ENCODE measurements at places on chromosomes 12 and 14.

DNA sequence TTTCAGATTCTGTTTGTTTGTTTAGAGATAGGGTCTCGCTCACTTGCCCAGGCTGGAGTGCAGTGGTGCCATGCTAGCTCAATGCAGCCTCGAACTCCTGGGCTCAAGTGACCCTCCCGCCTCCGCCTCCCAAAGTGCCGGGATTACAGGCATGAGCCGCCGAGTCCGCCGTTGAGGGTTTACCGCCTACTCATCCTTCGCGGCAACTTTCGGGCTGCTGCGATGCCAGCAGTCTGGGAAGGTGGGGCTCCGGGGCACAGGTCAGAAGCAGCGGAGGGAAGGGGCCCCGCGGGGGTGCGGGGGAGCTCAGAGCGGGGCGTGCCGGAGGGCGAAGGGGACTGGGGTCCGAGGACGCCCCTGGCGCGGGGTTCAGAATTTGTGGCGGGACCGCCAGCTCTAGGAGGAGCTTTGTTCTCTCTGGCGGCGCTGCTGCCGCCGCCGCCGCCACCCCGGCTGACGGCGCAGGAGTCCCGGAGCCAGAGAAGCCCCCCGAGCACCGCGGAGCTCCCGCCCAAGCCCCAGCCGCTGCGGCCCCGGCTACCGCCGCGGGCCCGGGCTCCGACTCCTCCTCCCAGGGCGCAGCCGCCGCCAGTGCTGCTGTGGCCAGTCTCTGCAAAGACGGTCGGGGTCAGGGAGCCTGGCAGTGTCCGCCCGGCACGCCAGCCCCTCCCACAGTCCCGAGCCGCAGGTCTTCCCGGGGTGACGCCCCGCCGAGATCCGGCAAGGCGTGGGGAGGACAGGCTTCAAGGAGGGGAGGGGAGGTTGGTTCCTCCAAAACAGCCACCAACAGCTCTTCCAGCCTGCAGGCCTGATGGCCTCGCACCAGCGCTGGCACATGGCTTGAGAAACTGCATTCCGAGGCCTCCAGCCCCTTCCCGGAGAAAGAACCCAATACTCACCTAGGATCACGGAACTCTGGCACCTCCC lies 10.9 kb upstream of the KRT77 start:
- DNase-seq: no peak

DNA sequence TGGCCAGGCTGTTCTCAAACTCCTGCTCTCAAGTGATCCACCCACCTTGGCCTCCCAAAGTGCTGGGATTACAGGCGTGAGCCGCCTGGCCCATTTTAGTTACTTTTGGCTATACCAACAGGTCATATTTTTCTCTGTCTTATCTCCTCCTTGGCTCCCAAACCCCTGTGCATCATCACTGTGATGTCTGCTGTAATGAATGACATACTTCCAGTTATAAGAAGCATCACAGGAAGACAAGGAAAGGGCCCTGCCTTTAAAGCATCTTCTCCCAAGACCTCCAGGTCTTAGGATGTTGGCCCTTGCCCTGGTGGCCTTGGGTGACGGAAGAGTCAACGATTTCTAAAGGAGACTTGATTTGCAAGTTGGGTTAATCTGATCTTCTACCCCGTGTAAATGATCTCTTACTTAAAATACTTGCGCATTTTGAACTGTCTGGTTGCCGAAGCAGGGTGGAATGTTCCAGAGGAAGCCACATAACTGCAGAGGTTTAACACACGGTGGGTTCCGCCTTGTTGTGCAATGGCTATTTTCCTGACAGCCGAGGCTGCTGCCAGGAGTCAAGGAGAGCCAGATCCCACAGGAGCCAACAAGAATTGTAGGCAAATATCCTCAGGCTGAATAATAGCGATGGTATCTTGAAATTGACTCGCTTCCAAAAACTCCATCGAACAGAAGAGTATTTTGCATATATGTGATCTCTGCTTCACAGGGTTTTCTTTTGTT lies 55.7 kb upstream of the PLXNC1 start:
- peak; percentile 73 for DNase-seq

- DNase-seq: no peak
These were observed 106.8 kb downstream of the DAD1 start for GRCh38 chr14:22482085-22482694.

DNA sequence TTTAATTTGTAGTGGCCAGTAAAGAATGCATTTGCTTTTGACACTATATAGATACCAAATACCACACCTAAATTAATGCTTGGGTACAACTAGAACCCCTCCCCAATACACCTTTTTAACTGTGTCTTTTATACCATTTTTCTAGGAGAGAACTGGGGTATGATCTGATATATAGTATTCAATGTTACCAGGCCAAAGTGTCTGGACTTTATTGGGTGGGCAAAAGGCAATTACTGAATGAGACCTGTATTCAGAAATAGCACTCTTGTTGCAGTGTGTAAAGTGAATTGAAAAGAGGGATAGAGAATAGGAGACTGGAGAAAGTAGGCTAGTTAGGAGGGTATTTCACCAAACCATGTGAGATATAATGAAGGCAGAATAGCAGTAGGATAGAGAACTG lies 74.4 kb downstream of the SEC23A start:
- no peak for DNase-seq

DNA sequence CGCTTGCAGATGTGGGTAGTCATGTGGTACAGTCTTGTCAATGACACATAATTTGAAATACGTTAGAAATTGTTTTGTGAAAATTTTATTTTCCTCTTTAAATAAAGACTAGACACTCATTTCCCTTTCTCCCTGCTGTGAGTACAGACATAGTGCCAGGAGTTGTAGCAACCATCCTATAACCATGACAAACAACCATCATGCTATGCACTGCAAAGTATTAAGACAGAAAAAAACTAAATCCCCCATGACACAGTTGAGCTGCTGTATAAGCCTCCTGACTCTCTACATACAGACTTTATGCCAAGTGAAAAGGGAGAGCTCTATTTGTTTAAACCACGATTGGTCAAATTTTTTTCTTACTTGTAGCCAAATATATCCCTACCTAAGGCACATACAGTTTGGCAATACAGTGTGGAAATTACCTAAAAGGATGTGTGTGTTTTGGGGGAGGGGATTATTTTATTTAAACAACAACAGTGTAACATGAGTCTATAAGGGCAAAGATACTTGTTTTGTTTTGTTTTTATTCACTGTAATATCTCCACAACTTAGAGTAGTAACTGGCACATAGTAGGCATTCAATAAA lies 45.0 kb upstream of the KRR1 start:
- DNase-seq: no peak

DNA sequence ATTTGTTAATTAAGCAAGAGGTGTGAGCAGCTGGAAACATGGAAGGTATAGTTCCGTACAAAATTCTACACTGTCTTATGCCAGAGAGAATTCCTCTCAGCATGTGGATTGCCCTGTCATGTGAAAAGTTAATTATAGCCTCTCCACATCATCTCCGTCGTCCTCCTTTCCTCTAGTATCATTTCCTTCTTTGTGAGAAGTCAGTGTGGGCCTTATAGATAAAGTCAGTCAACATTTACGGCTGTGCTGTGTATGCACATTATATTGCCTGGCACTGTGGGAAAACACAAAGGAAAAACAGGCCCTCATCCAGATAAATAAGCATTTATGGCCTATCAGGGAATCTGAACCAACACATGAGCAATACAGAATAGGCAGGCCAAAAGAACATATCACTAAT lies 236.6 kb downstream of the SEC23A start:
- DNase-seq: no peak

- DNase-seq: no peak
These were observed 239.0 kb downstream of the ADAMTS20 start for GRCh38 chr12:43312991-43313505.

DNA sequence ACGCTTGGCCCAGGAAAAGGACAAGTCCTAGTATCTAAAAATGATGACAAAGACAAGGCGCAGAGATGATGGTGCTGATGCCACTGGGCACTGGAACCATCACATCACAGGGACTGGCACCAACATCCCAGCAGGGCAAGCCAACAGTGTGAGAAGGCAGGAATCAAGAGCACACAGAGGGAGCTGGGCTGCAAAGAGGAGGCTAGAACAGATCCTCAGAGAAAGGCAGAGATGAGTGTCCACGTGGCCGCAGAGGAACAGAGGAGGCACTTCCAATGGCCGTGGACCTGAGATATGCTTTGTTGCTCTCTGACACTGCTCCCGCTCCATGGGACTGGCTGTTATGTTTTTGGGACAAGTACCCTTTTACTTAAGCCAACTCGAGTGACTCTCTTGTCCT lies 17.9 kb downstream of the FOXN3 start:
- DNase-seq: no peak

GRCh38 chr12:95216711-95217376 lies 423 bp downstream of the FGD6 start:
- no peak for DNase-seq

- peak; percentile 5 for DNase-seq
These were observed 32.8 kb downstream of the CLIP1 start for GRCh38 chr12:122389677-122390076.

- DNase-seq: peak; percentile 64
These were observed 32.8 kb downstream of the RBM19 start for GRCh38 chr12:113933201-113933786.

GRCh38 chr12:119266963-119267362 lies 67.6 kb upstream of the CCDC60 start:
- no peak for DNase-seq

DNA sequence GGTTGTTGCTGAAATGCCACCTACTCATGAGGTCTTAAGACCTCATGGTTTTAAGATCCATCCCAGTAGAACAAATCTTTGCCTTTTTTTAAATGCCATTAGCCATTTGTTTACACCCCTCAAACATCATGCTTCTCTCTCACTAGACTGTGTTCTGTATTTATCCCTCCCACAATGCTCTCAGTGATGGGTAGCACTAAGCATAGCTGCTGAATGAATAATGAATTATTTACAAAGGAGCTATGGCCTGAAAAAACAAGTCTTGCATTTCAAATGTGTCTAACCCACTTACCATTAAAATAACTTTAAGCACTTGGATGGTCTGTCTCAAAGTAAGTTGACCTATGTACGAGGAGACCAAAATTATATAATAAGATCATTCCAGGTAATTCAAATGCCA lies 334.5 kb downstream of the PAWR start:
- DNase-seq: no peak

- no peak for DNase-seq
These were observed 13.1 kb upstream of the PPP4R4 start for GRCh38 chr14:94161058-94161457.

All from AG10803 (cell line).